ENCODE measurements at places on chromosomes 4 and X.

DNA sequence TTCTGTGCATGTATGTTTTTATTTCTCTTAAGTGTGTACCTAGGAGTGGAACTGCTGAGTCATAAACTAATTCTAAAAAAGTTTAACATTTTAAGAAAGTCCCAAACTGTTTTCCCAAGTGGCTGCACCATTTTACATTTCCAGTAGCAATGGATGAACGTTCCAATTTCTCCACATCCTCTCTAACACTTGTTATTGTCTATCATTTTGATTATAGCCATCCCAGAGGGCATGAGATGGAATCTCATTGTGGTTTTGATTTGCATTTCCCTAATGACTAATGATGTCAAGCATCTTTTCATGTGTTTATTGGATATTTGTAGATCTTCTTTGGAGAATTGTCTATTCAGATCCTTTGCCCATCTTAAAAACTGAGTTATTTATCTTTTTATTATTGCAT lies 82.5 kb downstream of the PPEF1 start:
- DNase-seq = no peak

DNA sequence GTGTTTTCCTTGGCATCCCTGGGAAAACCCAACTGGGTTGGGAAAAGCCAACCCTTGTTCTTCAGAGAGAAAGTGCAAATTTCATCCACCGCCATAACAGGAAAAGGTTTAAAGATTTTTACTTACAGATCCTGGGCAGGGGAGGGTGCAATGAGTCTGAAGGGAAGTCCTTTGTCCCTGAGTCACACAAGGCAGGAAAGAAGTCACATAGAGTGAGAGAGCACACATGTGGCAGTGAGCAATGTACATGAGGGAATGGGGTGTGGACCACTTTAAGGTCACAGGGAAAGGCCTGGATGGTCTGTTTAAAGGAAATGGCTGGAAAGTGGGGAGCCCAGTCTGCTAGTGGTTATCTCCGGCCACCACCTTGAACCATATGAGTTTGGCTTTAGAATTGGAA lies 248.9 kb downstream of the HS3ST1 start:
- DNase-seq = no peak

DNA sequence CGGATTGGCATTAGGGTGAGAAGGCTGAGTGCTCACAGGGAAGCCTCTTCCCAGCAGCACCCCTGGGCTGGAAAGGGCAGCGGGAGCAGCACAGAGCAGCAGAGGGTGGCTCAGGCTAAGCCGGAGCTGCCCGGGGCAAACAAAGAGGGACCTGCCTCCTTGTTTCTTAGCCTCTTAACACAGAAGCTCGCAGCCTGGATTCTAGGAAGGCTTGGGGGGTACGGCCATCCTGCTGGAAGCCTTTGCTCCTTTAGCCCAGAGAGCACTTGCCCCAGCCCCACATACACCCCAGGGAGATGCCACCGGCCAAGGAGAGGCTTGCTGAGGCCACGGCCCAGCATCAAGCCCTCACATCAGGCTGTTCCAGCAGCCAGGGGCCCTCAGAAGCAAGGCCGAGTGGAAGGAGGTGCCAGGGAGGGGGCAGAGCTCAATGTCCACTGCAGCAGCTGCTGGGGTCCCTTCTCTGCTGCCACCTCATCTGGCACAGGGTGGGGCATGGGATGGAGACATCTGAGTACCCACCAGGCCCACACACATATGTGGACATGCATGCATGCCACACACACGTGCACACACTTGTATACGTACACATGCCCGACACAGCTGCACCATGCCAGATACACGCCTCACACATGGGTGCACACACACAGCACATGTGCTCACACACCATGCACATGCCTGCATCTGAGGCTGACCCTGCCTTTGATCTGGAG lies 20.3 kb upstream of the SPON2 start:
- DNase-seq = no peak

- DNase-seq = no peak
Observed at GRCh38 chr4:99811850-99812249, 4.8 kb upstream of the DAPP1 start.

DNA sequence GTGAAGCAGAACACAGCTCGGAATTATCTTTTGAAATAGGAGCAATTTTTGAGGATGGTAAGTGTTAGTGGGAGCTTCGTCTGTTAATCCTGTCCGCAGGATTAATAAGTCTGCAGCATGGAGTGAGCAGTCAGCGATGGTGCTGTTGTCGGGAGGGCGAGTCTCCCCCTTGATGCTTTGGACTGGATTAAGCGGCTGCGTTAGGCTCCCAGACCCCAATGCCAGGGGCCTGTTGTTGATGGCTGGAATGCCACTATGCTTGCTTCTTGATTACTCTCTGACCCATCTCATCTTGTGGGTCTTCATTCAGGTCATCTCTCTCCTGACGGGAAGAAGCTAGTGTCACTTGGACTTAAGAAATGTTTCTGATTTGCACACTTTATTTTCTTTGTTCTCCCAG lies 332.6 kb downstream of the ARHGAP10 start:
- no peak for DNase-seq

- no peak for DNase-seq
Observed at GRCh38 chr4:122890147-122890795, 32.1 kb downstream of the NUDT6 start.

GRCh38 chrX:115093191-115093590 lies 75.8 kb upstream of the IL13RA2 start:
- DNase-seq = no peak

Data from left ventricle myocardium inferior (tissue), 1 donor.